ENCODE measurements at places on chromosomes 13 and 19.

- peak; percentile 77 for DNase-seq
Observed at GRCh38 chr19:4909156-4909896, at the start of gene UHRF1. Gene UHRF1 (plus strand): TSS chr19:4909501. CDS start chr19:4910886, 1,385 bp downstream.

GRCh38 chr13:71030784-71031183, 836.2 kb downstream of the DACH1 start:
- DNase-seq = no peak

GRCh38 chr19:51695088-51695487, 2.0 kb downstream of the SPACA6 start:
- no peak for DNase-seq

DNA sequence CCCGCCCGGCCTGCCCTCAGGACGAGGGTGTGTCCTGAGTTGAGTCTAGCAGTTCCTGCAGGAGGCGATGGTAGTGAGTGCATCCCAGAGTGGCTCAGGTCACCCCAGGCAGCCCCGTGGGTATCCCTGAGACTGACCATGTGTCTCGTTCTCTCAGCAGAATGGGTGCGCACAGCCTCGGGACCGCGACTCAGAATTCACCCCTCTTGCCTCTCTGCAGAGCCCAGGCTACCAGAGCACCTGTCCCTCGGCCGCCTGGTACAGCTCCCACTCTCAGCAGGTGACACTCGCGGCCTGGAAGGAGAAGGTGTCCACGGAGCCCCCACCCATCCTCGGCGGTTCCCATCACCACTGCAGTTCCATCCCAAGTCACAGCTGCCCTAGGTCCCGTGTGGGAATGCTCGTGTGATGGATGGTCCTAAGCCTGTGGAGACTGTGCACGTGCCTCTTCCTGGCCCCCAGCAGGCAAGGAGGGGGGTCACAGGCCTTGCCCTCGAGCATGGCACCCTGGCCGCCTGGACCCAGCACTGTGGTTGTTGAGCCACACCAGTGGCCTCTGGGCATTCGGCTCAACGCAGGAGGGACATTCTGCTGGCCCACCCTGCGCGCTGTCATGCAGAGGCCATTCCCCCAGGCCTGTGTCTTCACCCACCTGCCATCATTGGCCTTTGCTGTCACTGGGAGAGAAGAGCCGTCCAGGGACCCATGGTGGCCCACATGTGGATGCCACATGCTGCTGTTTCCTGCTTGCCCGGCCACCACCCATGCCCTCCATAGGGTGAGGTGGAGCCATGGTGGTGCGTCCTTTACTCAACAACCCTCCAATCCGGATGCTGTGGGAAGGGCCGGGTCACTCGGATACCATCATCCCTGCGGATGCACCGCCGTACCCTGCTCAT, 87.1 kb upstream of the MCF2L start:
- DNase-seq = no peak

DNA sequence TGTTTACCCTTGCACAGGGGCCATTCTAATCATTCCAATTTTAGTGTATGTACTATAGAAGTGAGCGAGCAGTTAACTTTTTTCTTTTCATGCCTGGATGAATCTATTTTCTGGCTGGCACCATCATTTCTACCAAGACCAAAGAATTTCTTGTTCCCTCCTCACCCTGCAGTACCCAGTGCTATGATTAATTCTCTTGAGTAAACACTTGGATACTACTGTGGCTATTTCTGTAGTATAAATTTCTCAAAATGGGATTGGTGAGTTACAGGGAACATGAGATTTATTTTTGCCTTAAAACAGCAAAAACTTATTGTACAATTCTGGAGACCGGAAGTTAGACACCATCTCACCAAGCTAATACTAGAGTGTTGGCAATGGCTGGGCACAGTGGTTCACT, 7.6 kb downstream of the ZNF446 start:
- no peak for DNase-seq

GRCh38 chr13:40060296-40061007, 405.0 kb downstream of the COG6 start:
- no peak for DNase-seq
